ENCODE measurements at places on chromosomes 5 and 9. TPM values are rescaled to one million over a fixed set of nuclear protein-coding genes. Genes with fewer than 3 reads are reported as not detected.
A peak's percentile ranks its signal among the peaks of the same experiment; 100 is the strongest.

- DNase-seq, result no peak
Measured at GRCh38 chr5:56637321-56637920, 177.9 kb upstream of the MAP3K1 start.

DNA sequence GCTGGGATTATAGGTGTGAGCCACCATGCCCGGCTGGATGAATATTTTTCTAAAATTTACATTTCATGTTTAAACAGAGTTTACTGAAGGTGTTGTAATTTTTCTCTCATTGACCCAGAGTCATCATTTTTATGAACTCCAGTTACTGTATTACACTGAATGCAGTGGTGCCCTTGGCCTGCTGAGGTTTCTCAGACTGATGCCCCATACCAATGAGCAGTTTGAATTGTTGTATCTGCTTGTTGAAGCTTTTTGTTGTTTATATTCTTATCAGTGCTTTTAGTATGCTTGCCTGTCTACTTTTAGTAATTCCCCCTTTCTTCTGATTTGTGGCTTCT lies 29.9 kb downstream of the NFX1 start:
- DNase-seq, result no peak

- DNase-seq, result no peak
Measured at GRCh38 chr9:4725706-4726442, 15.1 kb downstream of the AK3 start.

GRCh38 chr5:92002721-92003274 lies 619.7 kb upstream of the ARRDC3 start:
- no peak for DNase-seq

DNA sequence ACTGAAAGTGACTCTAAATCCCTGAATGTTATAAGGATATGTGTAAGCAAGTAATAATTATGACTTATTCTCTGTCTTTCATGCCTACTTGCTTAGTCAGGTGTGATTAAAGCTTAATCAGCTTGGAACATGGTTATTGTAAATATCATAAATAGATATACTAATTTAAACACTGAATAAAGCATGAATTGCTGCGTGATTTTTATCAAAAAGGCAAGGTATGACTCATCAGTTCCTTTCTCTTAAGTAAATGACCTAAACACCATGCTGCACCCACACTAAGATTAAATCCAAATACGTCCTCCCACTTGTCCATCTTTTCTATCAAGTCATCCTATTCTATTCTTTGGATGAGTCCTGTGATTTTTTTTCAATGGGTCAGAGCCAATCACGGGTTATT lies 124.6 kb upstream of the MTAP start:
- no peak for DNase-seq

GRCh38 chr5:53239301-53239990 lies 129.9 kb upstream of the MOCS2 start:
- no peak for DNase-seq

DNA sequence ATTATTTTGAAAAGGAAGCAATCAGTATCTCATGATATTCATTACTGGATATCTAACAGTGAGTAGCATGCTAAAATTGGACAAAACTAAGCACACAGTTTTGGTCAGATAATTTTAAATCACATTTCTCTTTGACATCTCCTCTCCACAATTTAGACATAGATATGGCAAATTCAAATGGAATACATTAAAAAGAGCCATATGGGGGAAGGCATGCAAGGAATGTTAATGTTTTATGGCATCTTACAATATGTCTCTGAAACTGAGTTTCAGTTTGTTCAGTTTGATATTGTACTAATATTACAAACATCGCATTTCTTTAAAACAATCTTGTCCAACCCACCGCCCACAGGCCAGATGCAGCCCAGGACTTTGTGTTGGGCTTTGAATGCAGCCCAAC lies 151.0 kb downstream of the HTR1A start:
- DNase-seq, result no peak

DNA sequence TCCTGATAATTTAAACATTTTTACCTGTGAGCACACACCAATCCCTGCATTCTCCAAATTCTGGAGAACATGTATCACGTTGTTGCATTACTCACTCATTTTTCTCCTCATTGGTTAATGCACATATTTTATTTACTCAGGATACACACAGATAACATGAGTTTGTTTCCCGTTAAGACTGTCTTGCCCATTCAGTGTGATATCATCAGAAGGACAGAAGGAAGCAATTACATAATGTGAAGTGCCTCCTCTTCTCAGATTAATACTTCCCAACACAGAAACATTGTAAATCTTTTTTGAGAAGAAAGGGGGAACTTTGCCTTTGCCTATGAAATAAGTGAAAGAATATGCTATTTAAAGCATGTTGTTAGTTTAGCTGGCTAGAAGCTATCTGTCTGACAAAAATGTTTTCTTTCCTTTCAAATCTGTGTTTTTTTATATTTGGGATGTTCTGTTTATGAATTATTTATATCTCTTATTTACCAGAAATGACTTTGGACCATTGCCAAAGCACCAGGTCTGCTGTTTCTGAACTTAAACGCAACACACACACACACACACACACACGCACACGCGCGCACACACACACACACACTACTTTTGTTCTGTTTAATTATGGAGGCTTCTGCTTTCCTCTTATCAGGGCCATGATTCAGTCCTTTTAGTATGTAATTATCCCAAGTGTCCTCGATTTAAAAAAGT lies 186.5 kb downstream of the CHSY3 start:
- no peak for DNase-seq

DNA sequence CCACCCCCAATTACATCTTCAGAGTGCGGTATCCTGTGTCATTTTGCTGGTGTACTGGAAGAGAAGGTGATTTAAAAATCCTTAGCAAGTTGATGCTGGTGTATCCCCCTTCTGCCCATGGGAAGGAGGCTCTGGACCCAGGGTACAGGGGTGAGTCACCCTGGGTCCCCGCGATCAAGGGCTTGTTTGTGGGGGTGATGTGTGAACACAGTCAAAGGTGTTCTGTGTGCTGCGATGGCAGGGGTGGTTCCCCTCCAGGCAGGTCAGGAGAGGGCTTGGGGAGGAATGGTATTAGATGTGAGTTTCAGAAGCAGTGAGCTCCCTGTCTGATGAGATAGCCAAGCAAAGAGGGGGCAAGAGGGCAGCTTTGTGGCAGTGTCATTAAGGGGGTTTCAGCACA lies 28.9 kb downstream of the OLFM1 start:
- DNase-seq, result no peak

DNA sequence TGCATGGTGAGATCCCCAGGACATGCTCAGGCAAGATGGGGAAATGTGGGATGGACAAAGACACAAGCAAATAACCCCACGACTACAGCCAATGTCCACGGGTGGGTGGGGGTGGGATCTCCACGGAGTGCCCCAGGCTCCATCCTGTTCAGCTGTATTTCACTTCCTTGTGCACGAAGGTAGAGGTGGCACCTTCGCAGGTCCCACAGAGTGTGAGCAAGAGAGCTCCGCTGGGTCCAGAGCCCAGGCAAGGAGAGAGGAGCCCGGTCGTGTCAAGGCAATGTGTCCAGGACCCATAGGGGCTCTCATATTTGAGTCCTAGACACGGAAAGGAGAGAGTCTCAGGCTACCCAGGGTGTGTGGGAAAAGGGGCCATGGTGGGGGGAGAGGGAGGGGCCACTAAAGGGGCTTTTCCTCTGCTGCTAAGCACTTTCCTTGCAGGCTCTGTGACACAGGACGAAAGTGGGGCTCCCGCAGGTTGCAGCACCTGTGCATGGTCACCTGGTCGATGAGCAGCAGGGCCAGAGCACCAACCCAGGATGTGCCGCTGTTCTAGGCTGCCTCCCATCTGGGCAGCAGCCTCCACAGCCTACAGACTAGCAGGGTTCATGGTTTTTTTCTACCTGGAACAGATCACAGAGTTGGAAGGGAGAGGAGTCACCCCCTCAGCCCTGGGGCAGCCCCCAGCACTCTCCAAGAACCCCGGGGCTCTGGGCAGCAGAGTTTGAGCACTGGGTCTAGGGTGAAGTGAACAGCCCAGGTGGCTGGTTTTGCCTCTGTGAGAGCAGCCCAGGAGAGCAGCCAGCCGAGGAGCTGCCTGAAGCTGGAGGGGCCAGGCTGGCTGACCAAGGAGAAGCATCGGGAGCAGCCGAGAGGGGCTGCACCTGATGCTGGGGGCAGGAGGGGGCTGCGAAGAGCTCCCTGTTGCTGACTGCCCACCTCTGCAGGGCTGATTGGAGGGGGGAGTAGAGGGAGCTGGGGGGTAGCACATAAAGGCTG lies 100.7 kb upstream of the MVB12B start:
- no peak for DNase-seq

DNA sequence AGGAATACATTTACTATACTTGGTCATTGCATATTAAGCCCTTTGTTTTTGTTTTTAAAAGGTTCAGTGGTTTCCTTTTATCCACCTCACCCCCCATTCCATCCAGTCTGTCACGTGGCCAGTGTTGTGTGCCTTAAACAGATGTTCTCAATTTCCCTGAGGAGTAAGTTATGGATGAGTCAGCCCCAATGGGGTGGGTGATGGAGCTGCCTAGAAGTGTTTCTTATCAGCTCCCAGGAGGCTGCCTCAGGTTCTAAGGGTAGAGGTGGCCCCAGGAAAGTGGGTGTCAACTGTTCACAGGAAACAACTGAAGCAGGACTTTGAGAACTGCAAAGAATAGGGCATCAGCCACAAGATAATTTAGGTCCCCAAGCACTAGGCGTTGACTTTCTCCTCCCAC lies 41.1 kb downstream of the ACTBL2 start:
- DNase-seq, result peak; percentile 96

- DNase-seq, result no peak
Measured at GRCh38 chr5:122312591-122313406, 762 bp downstream of the SNCAIP start.

DNA sequence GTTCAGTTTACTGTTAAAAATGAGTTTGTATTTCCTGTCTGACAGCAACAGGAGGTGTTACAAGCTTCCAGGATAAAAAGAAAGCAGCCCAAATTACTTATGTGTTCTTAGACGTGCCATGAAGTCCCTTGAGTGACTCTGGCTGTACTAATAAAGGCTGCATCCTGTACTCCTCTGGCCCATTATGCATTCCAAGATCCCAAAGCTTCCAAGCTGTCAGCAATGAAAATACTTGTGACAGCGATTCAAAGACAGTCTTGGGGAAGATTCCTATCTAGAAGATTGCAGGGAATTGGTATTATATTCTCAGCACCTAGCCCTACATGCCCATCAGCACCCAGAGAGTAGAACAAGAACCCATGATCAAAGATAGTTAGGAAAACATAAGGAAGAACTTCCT lies 281.6 kb upstream of the TRPC7 start:
- no peak for DNase-seq

DNA sequence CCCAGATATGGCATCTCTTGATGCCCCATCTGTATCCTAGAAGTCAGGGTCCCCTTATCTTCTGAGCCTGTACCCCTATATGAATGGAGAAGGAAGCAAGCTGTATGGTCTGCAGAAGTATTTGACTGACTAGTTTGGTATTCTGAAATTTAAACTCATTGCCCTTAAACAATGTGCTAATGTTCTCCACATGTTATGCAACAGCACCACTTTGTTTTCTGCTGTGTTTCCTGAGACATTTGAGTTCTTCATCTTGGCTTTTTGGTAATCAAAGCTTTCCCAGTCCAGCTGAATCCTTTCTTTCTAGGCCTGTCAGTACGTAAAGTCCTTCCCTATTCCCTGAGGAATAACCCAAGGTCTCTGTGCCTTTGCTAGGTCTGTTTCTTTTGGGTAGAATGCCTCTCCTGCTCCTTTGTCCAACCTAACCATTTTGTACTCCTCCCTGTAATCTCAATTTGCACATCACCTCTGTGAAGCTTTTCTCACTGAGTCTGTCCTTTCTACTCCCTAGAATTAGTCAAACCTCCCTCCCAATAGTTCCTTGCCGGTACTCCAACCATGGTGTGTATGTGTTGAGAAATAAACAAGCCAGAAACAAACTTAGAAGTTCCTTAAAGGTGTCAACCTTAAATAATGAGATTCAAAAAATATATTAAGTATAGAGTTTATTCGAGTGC lies 72.1 kb upstream of the HSPB3 start:
- DNase-seq, result no peak

- no peak for DNase-seq
Measured at GRCh38 chr5:115514220-115514619, 30.4 kb downstream of the FEM1C start.

GRCh38 chr5:135343413-135343812 lies 55.6 kb downstream of the MACROH2A1 start:
- no peak for DNase-seq

DNA sequence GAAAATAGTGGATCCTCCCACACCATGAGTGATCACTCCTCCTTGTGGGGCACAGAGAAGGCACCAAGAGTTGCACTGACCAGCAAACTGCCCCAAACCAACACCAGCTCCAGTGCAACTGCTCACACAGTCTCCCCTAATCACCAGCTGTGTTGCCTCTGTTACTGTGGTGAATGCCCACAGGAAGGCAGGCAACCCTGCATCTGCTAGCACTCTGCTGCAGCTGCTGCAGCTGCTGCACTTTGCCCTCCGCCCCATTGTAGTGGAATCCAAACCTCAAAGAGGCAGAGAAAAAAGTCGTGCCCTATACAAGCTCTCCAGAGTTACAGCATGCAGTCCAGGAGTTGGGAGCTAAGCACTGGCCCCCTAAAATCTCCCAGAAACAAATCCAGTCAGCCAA lies 339.6 kb downstream of the TRIM36 start:
- DNase-seq, result no peak

DNA sequence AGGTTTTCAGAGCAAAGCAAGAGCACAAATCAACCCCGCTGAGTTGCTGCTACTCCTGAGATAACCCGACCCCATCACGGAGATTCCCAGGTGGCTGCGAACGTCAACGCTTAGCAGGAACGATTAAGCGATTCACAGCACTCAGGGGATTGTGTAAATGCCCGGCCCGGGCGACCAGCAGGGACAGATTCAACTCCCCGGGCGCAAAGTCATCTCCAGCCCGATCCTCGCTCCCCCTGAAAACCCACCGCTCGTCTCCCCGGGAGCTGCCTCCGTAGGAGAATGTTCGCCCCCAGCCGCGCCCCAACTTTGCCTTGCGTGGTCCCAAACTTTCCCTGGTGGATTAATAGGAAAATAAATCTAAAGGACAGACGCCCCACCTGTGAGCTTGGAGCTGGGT lies 685 bp downstream of the SLC24A2 start:
- no peak for DNase-seq

- no peak for DNase-seq
Measured at GRCh38 chr9:6506571-6506970, 93.6 kb downstream of the UHRF2 start.

DNA sequence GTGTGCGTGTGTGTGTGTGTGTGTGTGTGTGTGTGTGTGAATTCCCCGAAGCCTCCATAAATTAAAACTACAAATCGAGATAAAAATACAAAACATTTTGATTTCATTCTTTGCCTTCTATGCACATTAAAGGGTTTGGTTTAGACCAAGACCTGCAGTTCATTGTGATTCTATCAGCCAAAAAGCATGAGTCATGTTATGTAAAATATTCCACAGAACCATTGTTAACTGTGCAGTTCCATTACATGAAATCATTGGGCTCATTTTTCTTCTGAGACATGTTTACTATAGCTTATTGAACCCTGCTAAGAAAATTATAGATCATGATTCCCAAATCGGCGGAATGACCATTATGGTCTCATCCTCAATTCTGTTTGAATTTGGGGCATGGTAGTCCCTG lies 11.7 kb downstream of the CAVIN4 start:
- no peak for DNase-seq

Gene GFRA3
- total RNA-seq, result 0.08 TPM

Gene HAVCR2
- total RNA-seq, result 1.6 TPM

Gene OLFM1
- total RNA-seq, result 0.96 TPM

Gene PPP3R2
- not detected for total RNA-seq

Gene RALGPS1
- total RNA-seq, result 8.8 TPM

Gene ALDOB
- not detected for total RNA-seq
